ENCODE measurements at places on chromosomes 11 and 22.

DNA sequence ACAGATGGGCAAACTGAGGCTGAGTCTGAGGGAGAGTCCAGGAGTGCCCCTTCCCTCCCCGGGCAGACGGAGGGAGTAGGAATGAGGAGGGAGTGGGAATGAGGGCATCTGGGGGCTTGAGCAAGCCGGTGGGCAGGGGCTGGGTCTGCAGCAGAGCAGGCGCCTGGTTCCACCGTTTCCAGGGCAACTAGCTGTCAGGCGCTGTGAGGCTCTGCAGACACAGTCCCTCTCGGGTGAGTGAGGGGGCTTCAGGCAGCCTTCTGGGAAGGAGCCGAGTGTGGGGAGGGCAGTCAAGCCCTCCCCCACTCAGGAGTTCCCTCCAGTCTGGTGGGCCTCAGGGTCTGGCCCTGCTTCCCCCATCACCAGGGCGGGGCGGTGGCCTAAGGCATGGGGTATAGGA lies 19.0 kb downstream of the TMEM258 start:
- no peak for DNase-seq

DNA sequence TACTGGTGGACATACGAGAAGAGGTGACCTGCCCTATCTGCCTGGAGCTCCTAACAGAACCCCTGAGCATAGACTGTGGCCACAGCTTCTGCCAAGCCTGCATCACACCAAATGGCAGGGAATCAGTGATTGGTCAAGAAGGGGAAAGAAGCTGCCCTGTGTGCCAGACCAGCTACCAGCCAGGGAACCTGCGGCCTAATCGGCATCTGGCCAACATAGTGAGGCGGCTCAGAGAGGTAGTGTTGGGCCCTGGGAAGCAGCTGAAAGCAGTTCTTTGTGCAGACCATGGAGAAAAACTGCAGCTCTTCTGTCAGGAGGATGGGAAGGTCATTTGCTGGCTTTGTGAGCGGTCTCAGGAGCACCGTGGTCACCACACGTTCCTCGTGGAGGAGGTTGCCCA lies 6.9 kb downstream of the TRIM6 start:
- no peak for DNase-seq

DNA sequence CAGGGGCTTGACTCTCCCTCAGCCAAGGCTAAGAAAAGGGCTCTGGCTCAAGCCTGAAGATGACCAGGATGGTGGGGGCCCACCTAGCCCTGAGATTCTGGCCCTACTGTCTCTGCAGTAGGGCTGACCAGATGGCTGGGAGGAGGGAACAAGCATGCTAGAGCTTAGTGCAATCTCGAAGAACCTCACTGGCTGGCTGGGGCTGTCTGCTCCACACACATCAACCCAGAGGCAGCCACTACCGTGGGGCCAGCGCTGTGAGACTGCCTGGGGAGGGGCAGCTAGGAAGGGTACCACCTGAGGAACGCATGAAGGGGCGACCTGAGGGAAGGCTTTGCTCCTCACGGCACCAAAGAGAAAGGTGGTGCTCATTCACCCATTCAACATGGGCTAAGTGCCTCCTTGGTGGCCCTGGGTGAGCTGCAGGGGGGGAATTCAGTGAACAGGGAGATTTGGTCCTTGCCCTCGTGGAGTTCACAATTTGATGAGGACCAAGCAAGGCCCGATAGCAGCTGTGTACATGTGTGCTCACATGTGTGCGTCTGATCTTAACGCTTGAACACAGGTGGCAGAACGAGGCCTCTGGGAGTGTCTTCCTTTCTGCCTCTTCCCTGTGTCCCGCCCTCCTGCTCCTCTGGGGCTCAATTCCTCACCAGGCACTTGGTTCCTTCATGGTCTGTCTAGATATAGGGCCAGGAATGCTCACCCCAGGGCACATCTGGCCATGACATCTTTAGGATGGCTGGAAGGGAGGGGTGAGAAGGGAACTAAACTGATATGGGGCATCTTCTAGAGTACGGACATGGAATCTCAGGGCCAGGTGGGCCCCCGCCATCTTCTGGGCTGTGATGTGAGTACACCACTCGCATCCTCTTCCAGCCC lies 102.3 kb upstream of the PITPNB start:
- DNase-seq, result no peak

DNA sequence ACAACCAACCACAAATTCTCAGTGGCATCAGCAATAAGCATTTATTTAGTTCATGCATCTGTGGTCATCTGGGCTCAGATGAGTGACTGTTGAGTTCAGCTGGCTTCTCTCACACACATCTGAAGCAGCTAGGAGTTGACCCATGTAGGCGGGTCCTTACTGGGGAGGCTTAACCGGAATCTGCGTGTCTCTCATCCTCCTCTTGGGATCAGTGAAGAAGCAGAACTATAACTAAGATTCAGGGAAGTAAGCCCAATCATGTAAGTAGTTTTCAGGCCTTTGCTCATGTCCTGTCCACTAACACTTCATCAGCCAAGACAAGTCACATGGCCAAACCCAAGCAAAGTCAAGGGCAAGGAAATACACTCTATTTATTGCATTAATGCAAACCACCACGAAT lies 236.2 kb downstream of the C11orf87 start:
- DNase-seq, result no peak

GRCh38 chr22:19784384-19785175 lies 24.0 kb downstream of the TBX1 start:
- DNase-seq, result no peak

DNA sequence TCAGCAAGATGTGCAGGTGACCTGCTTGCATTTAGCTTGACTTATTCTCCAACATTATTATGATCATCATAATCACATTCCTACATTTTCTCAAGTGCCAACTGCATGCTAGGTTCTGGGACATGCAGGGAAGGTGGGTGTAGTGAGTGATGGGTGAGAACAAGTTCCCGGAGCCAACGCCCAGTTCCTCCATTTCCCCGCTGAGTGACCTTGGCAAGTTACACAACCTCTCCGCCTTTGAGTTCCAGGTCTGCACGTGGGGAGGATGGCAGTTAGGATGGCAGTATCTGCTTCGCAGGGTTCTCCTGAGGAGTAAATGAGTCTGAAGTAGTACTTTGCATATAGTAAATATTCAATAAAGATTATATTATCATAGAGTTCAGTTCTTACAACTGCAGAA lies 140.3 kb downstream of the GRIK4 start:
- DNase-seq, result no peak

DNA sequence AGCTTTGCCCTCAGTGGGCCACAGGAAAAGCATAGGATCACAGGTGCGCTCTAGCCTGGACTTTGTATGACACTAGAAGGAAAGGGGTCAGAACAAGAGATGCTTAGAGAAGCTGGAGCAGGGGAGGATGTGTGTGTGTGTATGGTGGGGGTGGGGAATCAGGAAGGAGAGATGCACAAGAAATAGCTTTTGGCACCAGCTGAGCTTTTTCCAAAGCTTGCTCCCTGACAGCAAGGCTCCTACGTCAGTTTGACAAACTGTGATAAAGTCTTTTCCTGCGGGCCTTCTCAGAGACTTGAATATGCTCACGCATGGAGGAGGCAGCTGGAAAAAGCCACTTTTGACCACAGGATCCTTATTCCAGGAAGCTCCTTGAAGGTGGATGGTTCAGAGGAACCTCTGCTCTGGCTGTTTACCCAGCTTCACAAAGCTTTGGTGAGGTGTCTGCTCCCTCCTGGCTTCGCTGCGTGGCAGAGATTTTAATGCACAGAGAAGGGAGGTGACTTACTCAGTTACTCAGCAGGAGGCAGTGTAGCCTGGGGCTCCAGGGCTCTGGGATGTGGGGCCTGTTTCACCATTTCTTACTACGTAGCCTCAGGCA lies 3.9 kb downstream of the CDC42EP1 start:
- DNase-seq, result no peak

DNA sequence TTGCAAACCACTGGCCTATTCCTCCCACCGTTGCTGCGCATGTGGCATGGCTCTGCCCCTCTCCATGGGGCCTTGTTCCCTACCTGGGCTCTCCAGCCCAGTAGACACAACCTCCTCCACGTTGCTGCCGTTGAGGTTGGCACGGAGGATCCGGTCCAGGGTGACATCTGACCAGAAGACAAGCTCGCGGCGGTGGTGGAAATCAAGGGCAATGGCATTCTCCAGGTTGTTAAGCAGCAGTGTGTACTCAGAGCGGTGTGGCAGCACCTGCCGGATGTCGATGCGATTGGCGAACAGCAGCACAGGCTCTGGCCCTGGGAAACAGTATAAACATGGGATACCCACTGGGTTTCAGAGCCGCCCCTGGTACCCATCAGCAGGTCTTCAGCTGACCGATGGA lies 23.8 kb downstream of the LRP4 start:
- DNase-seq, result no peak

- no peak for DNase-seq
Observed at GRCh38 chr11:114820621-114821020, 142.3 kb downstream of the NXPE2 start.

DNA sequence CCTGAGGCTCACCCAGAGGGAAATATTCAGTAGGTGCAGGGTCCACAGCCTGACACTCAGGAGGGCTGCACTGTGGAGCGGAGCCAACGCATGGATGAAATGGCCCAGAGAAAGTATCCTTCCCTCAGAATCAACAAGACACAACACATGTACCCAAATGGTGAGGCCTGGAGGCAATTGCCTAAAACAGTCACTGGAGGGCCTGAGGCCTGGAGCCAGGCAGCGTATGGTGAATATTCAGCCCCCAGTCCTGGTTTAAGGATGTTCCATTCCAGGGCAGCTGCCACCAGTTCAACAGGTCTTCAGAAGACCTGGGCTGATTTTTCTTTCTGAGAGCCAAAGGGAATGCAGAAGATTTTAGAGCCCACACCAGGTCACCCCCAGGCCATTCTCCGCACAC lies 264.8 kb downstream of the INSC start:
- no peak for DNase-seq

DNA sequence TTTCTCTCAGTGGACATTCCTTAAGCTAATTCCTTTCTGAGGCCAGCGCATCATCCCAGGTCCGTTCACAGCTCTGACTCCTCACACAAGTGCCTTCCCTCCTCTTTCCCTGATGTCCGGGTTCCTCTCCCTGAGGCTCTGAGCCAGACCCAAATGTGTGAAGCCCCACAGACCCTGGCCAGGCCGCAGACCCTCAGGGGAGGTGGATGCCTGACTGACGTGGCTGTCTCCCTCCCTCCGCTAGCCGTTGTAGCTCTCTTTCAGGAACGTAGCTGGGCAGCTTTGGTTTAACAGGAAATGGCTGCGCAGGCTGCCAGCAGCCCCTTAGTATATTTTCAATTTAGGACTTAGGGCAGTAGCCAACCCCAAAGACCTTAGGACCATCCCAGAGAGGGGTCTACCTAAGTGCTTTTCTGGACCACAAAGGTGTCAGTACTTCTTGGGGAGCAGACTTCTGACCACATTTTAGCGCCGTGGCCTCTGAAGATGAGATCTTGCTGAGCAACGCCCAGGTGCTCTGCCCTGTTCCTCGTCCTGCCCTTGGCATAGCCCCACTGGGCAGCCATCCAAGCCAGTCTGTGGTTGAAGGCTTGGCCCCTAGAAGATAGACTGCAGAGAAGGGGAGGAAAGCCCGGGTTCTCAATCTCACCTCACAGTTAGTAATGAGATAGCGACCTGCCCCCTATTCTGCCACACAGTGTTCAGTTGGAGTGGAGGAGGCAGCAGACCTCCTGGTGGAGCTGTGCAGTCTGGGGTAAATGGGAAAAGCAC lies 27.0 kb downstream of the MYBPC3 start:
- DNase-seq, result no peak

DNA sequence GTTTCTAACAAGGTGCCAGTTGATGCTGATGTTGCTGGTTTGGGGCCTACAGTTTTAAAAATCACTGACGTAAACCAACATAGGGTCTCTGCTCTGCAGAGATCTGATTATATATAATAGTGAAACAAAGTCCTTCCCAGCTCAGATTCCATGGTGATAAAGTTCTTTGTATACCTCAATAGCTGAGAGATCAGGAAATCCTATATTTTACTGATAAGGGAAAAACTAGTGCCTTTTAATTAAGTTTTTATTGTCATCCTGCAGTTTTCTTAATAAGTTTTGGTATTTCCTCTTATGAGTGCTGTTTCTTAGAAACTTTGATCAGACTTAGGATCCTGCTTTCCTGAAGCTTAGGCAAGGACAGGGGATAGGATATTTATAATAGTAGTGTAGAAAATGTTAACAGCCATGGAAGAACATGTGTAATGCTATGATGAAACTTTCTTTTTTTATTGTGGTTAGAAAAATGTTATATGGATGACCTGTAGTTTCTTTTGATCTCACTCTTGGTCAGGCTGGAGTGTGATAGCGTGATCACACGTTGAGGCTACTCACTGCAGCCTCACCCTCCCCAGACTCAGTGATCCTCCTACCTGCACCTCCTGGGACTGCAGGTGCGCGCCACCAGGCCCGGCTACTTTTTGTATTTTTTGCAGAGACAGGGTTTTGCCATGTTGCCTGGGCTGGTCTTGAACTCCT lies 14.1 kb downstream of the CAPRIN1 start:
- DNase-seq, result no peak

- no peak for DNase-seq
Observed at GRCh38 chr11:115167456-115167855, 336.8 kb downstream of the CADM1 start.

- peak; percentile 83 for DNase-seq
Observed at GRCh38 chr11:65454696-65455456, 32.3 kb downstream of the NEAT1 start.

DNA sequence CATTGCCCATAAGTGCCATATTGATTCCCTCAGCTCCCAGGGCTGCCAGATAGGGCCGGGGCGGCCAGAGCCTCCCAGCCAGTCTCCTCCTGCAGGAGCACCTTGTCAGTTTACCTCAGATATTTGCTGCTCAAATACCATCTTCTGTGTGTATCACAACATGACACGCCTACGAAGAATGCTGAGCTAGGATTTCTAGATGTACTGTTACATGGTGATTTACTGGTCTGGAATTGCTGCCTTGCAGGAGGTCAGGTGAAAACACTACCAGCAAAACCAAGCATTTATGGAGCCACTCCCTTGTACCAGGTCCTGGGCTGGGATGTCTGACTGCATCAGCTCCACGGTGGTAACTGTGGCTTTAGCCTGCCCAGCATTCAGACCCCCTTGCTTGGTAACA lies 11.8 kb downstream of the MICAL3 start:
- no peak for DNase-seq

DNA sequence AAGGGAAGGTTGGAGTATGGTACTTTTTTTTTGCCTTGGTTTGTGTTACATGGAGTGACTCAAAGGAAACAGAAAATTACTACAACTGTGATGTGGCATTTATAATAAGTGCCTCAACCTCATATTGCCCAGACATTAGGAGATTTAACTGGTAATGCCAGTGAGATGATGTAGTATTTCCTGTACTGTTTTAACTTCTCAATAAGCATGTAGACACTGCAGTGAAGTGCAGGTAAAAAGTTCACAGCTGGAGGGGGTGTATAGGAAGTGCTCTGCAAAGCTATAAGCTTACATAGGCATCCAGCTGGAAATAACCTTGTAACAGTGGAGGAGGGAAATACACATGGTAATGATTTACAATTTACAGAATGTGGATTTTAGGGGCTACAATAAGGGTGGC lies 138.2 kb upstream of the MTMR2 start:
- DNase-seq, result peak; percentile 46

- DNase-seq, result no peak
Observed at GRCh38 chr11:64173616-64174355, 7.9 kb upstream of the MACROD1 start.

GRCh38 chr22:46881373-46882118 lies 119.1 kb downstream of the TBC1D22A start:
- DNase-seq, result peak; percentile 6

- no peak for DNase-seq
Observed at GRCh38 chr11:43989162-43989981, 46.9 kb downstream of the C11orf96 start.

- DNase-seq, result no peak
Observed at GRCh38 chr11:131281316-131281715, 89.1 kb upstream of the NTM start.

Data from CD4-positive, alpha-beta T cell treated with Interleukin-6 for 4 hours (primary cell).